ENCODE measurements at places on chromosomes 16 and 17. TPM values are rescaled to one million over a fixed set of nuclear protein-coding genes. Genes with fewer than 3 reads are reported as not detected.

Gene C16orf96
- total RNA-seq: not detected

Gene LCAT
- 8.6 TPM for total RNA-seq

Gene DLX4
- 3.3 TPM for total RNA-seq

Gene TNFRSF17
- not detected for total RNA-seq

Gene SEC14L5
- total RNA-seq: 0.07 TPM

Gene KRTAP4-1
- total RNA-seq: 0.25 TPM

Gene CNTNAP1
- 5.5 TPM for total RNA-seq

Gene HIGD1B
- not detected for total RNA-seq

Gene KRTAP2-2
- not detected for total RNA-seq

Gene CASKIN1
- total RNA-seq: 0.74 TPM

Gene ABCA10
- 0.13 TPM for total RNA-seq

Gene NPIPA7
- 17.9 TPM for total RNA-seq

Gene KRT31
- not detected for total RNA-seq

Gene SNX11
- total RNA-seq: 27.8 TPM
